ENCODE measurements at places on chromosomes 4 and X.

DNA sequence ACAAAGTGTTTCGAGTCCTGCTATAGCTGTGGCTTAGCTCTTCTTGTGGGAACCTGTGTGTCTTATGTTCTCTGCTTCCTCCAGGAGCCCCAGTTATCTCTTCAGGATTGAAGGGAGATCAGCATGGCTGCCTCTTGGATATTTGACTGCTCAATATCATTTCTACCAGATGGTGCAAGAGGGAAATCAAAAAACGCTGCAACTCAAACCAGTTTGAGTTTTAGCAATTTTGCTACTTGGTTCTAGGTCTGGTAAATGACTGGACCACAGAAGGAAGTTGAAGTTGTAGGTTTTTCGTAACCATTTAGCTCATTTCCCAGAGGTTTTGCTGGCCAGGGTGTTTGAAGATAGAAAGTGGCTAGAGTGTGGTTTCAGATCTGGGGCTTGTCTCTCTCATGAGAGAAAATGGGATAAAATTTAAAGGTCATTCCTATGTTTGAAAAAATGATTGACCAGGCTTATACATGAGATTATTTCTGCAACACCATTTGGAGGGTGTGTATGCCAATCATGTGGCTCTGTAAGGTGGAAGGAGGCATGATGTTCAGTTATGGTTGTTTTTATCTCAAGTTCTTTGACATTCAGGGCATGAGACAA is 210.4 kb downstream of the SPRY1 start:
- peak; percentile 77 for DNase-seq

GRCh38 chr4:146132445-146132844 is 43.1 kb upstream of the LSM6 start:
- DNase-seq = no peak

DNA sequence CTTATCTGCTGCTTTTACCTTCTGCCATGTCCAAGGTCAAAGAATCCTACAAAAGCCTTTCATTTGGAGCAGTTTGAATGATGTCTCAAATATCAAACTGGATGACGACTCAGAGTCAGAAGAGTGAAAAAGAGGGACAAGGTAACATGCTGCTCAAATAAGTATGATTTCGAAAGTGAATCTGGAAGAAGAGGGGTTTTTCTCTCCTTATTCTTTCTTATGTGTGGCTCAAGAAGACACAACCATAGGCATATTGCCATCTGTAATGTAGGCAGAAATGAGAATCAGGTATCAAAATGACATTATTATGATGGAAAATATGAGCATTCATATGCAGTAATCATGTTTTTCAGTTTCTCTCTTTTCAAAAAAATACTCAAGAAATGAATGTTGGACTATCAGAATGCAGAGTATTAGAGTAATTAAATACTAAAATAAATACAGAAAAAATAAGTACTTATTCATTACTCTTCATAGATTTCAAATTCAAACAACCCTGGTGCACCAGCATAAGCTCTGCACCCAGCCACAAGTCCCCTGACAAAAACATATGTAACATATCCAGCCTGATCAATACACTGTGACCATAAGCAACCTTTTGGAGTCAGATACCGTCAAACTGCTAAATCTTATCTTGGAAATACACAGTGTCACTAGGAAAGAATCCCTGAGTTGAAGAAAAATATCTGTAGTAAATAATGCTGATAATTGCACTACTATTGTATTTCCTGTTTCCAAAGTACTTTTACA is 468.6 kb downstream of the INPP4B start:
- no peak for DNase-seq

DNA sequence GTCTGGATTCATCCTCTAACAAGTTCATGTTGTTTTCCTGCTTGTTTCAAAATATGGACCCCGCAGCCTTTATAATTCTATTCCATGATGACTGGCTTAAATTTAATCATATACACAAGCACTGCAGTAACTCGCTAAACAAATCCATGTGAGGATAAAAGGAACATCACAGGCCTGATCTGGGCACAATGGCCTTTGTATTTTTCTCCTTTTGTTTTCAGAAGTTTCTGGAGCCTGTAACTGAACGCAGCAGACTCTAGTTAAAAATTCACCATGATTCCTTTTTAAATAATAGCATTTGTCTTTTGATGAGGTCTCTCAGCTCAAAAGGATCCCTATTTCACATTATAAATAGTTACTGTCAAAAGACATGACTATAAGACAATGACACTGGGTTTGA is 30.2 kb upstream of the TMEM184C start:
- DNase-seq = no peak

Measured in HL-60 (cell line).